ENCODE measurements at places on chromosomes 3 and 15. TPM values are rescaled to one million over a fixed set of nuclear protein-coding genes. Genes with fewer than 3 reads are reported as not detected.

The RAB6B gene
- 0.19 TPM for total RNA-seq

The TRH gene
- under 0.01 TPM for total RNA-seq

The TERB2 gene
- total RNA-seq = not detected

The SPINT1 gene
- total RNA-seq = 0.28 TPM

The DNAH12 gene
- 0.28 TPM for total RNA-seq

The ROPN1 gene
- not detected for total RNA-seq

The NANOGP8 gene
- total RNA-seq = not detected

The PLCH1 gene
- total RNA-seq = under 0.01 TPM

The FAM107A gene
- not detected for total RNA-seq

The UROC1 gene
- total RNA-seq = not detected

The CEMIP gene
- total RNA-seq = 1,057 TPM

The ALDH1A2 gene
- 4.5 TPM for total RNA-seq

The ITIH4 gene
- 2.3 TPM for total RNA-seq

The RTP3 gene
- not detected for total RNA-seq

The FAM174B gene
- total RNA-seq = 1.2 TPM
